Activated naive CD4-positive, alpha-beta T cell treated with Interleukin-2 at 50 U/mL for 16 hours (primary cell): ENCODE measurements at places on chromosomes 3 and 15.

DNA sequence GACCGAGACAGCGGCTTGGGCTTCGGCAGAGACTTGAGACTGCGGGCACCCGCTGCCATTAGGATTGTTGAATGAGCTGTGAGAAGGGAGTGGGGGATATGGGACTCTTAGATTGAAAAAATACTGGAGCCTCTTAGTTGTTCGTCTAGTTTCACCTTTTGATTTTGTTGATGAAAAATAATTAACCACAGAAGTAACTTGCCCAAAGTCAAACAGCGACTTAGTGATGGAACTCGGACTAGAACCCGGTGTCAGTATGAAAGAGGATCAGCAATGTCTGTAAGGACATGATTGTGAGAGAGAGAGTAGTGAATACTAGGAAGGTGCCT is 510 bp upstream of the GOLGB1 start:
- DNase-seq, result no peak

- no peak for DNase-seq
These were observed 217.9 kb upstream of the POU1F1 start for GRCh38 chr3:87494264-87494663.

DNA sequence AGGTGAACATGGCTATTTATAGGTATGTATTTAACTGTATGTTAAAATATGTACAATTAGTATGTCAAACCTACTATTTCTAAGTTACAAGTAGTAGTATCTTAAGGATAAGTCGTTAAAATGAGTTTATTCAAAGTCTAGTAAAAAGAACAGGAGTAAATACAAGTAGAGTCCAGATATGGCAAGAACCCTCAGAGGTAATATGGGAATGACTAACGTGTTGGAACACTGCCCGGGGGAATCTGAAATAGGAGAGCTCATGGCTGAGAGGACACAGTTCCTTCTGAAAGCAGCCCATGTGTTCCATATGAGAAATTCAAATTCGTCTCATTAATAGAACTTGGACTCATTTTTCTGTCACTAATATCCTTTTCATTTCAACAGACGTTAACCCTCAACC is 158.8 kb downstream of the CLSTN2 start:
- DNase-seq, result no peak

DNA sequence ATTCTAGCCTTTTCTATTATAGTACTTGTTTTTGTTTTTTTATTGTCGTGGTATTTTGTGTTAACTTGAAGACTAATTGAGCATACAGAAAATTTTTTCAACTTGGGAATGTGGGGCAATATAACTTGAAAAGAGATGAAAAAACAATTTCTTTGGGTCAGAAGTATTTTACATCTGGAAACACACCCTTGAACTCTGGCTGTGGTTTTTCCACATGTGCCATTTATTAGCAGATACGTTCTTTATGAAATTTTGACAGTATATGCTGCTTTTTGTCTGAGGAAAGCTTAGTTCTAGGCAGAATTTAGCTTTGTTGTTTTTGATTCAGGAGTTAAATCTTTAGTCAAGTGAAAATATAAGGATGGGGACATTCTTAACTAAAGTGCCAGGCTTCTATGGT is 44.7 kb downstream of the TCF12 start:
- DNase-seq, result no peak

- no peak for DNase-seq
These were observed 36.5 kb downstream of the U2SURP start for GRCh38 chr3:143037867-143038266.

- no peak for DNase-seq
These were observed 16.2 kb downstream of the RBP2 start for GRCh38 chr3:139460076-139460475.

DNA sequence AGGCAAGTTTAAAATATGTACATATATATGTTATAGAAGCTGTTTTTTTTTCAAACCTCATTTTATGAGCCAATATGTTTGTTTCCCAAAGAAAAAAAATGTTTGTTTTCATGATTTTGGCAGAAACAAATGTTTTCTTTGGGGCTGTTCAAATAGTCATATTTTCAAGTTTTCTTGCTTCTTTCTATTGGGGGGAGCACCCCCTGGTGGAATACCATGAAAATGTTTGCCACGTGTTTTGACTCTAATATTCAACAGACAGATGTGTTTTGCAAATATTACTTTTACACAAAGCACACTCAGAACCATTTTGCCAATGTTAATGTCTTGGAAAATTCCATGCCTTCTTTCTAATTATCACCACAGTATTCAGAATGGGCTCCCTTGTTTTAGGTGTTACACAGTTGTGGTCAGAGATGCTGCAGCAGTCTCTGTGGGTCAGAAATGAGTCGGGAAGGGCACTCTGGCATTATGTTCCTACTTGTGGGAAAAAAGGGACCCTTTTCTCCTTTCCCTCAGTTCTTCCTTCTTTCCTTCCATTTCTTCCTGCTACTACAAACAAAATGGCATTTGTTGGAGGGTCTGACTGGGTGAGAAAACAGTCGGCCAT is 817.0 kb downstream of the TUSC7 start:
- DNase-seq, result no peak

DNA sequence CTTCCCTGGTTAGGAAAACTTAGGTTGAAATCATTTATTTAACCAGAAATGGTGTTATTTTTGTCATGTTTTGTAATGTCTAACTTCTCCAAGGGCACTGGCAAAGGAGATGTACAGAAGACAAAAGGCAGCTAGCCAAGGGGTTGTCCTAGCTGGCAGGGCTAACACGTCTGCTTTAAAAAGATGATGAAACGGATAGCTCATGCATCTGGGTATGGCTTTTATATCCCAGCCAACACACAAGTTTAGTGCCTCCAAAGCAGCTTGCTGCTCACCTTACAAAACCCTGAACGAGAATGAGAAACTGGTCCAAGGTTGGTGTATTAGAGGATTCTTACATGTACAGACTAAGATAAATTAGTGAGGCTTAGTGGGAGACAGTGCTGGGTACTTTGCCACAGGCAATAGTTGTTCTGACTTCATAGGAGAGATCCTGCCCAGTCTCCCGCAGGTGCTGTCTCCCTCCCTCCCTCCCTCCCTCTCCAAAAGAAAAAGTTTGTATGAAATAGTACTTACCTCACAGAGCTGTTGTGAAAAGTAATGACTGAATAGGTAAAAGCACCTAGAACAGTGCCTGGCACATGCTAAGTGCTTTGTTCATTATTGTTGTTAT is 47.8 kb downstream of the KCNMB2 start:
- no peak for DNase-seq

GRCh38 chr15:93180128-93180527 is 91.1 kb upstream of the RGMA start:
- no peak for DNase-seq

GRCh38 chr15:92901072-92901761 is 1.1 kb downstream of the CHD2 start:
- no peak for DNase-seq

DNA sequence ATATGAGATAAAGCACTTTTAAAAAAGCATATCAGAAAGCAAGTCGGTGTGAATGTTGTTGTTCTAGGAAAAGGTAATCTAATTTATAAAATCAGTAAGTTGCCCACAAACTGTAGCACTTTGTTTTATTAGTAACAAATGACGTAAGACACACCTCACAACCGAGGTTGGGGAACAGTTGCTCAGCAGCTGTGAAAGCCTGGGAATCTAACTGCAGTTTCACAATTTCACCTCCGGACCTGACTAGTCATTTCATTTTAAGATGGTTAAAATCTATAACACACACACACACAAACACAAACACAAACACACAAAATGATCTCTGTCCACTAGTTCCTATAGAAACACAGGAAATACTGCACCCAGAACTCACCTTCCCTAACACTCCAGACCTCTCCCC is 406.7 kb upstream of the NR2F2 start:
- no peak for DNase-seq

DNA sequence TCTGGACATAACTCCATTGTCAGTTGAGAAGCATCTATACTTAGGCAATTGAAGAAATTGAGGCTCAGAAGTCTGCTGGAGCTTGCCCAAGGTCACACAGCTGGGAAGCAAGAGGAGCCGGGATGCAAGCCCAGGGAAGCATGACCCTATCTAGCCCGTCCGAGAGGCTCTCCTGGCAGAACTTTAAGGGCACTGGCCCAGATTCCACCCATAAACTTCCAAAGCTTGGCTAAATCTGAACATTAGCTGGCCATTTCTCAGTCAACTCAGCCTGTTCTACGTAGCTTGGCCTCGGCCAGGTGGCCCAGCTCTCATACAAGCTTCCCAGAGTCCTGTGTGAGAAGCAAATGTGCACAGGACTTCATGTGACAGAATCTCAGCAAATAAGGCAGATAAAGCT is 75.8 kb downstream of the LRIG1 start:
- no peak for DNase-seq

- DNase-seq, result no peak
These were observed 38.2 kb downstream of the FEZF2 start for GRCh38 chr3:62335196-62335595.

DNA sequence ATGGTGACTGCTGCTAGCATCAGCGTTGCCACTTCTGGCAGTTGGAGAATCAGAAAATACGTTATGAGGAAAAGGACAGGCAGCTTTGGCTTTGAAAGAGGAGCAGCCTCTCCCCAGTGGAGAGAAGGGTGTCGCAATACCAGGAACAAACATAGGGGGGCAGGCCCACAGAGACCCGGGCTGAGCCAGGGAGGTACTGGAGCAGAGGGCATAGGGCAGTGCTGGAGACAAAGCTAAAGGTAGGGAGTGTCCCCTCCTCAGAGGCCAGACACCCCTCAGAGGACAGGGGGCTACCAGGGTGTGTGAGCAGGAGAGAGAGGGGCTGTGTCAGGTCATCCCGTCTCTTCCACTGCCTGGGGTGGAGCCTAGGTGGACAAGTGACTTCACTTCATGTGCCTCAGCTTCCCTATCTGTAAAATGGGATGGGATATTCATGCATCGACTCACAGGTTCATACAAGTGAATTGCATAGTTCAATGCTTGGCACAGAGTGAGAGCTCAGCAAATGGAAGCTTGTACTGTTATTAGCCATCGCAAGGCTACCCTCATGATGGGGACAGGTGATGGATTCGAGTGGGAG is 49.7 kb upstream of the LIMD1 start:
- DNase-seq, result no peak

DNA sequence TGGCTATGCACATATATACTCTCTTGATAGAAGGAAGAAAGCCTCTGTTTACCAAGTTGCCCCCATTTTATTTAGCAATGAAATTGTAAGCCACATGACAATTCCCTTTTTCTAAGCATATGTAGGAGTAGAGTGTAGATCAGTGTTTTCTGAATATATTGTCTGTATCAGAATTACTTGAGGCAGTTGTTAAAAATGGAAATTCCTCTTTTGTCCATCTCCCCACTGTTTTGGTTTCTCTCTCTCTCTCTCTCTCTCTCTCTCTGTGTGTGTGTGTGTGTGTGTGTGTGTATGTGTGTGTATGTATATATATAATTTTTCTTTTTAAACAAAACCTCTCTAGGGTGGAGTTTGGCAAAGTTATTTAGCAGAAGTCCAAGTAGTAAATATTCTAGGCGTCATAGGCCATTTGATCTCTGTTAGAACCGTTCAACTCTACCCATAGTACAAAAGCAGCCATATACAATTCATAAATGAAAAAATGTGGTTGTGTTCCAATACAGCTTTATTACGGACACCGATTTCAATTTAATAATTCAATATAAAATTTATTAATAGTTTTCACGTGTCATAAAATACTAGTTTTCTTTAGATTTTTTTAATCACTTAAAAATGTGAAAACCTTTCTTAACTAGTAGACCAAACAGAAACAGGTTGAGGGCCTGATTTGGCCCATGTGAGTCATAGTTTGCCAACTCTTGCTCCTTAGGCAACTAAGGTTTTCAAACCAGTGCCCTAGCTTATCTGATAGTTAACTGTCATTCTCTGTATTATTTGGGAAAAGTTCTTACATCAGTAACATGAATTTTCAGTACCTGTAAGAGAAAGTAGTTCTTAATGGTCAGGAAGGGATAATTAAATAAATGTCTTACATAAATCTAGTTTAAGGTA is 39.8 kb downstream of the UBE2E1 start:
- DNase-seq, result no peak

DNA sequence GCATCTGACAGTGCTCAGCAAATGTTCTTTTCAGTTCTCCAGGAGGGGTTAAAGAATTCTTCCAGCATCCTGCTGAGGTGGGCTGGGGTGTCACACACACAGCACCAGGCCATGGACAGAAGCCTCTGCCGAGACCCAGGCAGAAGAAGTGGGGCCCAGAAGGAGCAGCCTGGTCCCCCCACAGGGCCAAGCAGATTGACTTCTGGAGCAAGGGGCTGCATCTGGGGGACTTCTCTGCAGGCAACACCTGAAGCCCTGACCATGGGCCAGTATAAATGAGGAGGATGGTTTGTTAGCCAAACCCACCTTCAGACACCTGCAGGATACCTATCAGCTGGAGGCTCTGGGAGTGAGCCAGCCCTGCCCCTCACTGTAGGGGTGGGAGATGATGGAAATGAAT is 16.2 kb upstream of the TMEM40 start:
- DNase-seq, result no peak

DNA sequence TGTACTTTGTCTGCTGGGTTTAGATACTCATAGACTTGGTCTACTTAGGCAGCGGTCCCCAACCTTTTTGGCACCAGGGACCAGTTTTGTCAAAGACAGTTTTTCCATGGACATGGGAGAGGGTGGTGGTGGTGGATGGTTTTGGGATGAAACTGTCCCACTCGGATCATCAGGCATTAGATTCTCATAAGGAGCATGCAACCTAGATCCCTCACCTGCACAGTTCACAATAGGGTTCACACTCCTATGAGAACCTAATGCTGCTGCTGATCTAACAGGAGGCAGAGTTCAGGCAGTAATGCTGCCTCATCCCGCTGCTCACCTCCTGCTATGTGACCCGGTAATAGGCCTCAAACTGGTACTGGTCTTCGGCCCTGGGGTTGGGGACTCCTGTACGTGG is 45.3 kb downstream of the CMSS1 start:
- no peak for DNase-seq

GRCh38 chr15:67165254-67166253 is 88.9 kb downstream of the AAGAB start:
- DNase-seq, result no peak

DNA sequence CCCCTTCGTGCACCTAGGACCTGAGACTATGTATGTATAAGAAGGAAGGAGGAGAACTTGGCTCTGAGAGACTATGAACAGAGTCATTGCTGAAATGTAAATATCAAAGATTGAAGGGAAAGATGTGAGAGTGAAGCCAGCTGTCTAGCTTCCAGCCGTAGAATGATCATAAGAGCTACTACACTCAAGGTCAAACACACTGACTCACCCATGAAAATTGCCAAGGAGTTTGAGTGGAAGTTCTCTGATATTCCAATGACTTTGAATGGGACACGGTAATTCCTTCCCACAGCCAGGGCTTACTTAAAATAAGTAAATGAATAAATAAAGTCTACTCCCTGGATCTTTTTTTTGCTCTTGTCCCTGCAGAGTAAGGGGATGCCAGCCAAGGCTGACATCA is 398.9 kb upstream of the TPRG1 start:
- no peak for DNase-seq

DNA sequence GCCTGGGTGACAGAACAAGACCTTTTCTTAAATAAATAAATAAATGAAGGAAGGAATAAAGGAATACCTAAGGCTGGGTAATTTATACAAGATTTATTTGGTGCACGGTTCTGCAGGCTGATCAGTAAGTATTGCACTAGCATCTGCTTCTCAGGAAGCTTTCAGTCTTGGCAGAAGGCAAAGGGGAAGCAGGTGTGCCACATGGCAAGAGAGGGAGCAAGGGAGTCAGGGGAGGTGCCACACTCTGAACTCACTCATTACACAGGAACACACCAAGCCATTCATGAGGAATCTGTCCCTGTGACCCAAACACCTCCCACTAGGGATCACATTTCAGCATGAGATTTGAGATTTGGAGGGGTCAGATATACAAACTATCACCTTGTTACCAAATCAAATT is 56.4 kb downstream of the PRKCI start:
- DNase-seq, result no peak

- no peak for DNase-seq
These were observed 44.2 kb upstream of the GNB4 start for GRCh38 chr3:179495483-179495882.
